ENCODE measurements at places on chromosomes 2 and 18.

DNA sequence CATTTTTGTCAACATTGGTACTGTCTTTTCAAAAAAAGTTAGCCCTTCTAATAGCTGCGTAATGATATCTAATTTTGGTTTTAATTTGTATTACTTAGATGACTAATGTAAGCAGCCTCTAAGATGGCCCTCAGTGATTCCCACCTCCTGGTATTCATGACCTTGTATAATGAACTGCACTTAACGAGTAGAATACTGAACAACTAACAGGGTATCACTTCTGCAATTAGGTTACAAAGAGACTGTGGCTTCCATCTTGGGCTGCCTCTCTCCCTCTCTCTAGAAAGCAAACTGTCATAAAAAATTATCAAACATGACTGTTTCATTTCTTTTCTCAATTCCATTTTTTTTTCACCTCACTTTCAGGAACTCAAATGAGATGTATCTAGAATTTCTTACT is 120.9 kb downstream of the RNF152 start:
- no peak for DNase-seq

- no peak for DNase-seq
Observed at GRCh38 chr2:40037303-40037702, 258.2 kb upstream of the THUMPD2 start.

- DNase-seq = no peak
Observed at GRCh38 chr18:79597831-79598632, 81.6 kb upstream of the CTDP1 start.

DNA sequence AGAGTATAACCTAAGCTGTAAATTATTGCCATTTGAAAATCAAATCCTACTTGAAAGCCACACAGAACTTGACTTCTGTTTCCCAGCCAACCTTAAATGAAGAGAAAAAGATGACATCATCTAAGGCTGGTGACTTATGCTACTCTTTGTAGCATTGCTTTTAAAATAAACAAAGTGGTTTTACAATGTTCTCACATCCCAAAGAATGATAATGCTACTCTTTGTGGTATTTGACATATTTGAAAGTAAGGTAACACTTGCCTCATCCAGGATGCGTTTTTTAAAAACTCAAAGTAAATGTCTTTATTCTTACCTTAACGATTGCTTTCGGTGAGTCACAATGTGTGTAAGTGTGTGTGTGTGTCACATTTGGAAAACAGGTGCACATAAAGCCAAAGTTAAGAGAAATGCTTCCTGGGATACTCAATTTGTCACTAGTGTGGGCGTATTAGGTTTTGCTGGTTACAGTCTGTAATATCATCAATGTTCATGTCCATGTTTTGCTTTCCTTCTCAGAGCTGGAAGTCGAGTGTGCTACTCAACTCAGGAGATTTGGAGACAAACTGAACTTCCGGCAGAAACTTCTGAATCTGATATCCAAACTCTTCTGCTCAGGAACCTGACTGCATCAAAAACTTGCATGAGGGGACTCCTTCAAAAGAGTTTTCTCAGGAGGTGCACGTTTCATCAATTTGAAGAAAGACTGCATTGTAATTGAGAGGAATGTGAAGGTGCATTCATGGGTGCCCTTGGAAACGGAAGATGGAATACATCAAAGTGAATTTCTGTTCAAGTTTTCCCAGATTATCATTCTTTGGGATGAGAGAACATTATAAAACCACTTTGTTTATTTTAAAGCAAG is 2.6 kb downstream of the PMAIP1 start:
- no peak for DNase-seq

DNA sequence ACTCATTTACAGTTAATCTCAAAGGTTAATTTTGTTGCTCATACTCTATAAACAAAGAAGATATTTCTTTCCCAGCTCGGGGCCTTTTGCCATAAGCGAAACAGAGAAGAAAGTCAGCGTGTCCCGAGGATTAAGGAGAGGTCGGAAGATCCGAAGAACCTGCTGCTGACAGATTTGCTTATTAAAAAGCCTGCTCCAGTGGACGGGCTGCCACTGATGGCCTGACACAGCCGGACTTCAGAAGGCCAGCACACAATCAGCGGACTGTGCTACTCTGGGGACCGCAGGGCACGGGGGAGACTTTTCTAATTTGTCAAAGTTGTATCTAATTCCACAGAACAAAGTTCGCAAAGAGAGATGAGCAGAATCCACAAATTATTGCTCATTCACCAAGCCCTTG is 315.4 kb downstream of the ETAA1 start:
- no peak for DNase-seq

DNA sequence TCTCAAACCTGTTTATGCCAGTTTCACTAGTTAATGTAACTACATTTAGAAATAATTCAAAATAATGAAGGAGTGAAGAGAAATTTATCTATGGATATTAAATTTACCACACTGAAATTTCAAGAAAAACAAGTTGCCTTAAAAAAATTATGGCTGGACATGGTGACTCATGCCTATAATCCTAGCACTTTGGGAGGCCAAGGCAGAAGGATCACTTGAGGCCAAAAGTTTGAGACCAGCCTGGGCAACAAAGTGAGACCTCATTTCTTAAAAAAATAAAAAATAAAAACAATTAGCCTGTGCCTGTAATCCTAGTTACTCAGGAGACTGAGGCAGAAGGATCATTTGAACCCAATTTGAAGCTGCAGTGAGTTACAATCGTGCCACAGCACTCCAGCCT is 29.9 kb downstream of the HDLBP start:
- DNase-seq = no peak

GRCh38 chr2:233831861-233832260 is 22.5 kb downstream of the HJURP start:
- no peak for DNase-seq

- DNase-seq = no peak
Observed at GRCh38 chr2:40101131-40101575, 322.1 kb upstream of the THUMPD2 start.

DNA sequence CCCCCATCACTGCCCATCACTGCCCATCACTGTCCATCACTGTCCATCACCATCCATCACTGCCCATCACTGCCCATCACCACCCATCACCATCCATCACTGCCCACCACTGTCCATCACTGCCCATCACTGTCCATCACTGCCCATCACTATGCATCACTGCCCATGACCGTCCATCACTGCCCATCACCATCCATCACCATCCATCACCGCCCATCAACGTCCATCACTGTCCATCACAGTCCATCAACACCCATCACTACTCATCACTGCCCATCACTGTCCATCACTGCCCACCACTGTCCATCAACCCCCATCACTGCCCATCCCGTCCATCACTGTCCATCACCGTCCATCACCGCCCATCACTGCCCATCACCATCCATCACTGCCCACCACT is 57.8 kb upstream of the OTOS start:
- DNase-seq = no peak

DNA sequence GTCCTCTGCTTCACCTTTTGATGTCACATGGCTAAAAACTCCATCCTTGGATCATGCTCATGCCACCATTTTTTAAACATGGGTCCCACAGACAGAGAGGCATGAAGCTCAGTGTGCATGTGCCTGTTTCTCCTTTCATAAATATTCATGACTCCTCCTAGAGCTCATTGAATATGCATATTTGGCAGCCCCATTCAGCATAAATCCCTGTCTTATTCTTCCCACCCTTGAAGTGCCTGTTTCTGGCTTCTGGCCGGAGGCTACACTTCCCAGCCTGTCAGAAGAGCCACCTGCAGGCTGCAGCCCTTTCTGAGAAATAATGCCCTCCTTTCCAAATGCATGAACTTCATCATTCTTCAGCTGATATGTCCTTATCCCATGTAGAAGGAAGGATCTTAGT is 109.7 kb downstream of the LDLRAD4 start:
- no peak for DNase-seq

- no peak for DNase-seq
Observed at GRCh38 chr18:12422936-12423335, 15.2 kb downstream of the PRELID3A start.

DNA sequence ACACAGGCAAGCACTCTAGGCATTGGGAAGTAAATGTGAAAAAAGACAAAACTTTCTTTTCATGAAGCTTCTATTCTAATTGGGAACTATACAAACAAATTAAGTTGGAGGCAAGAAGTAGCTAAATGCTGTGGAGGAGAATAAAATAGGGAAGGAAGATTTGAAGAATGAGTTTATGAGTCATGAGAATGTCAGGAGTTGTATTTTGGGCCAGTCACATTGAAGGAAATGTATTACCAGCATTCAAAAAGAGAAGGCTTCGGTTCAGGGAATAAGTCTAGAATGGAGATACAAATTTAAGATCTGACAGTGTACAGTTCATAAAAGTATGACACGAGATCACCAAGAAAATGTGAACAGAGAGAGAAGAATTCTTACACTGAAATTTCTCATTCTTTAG is 666.5 kb downstream of the ADCYAP1 start:
- no peak for DNase-seq

DNA sequence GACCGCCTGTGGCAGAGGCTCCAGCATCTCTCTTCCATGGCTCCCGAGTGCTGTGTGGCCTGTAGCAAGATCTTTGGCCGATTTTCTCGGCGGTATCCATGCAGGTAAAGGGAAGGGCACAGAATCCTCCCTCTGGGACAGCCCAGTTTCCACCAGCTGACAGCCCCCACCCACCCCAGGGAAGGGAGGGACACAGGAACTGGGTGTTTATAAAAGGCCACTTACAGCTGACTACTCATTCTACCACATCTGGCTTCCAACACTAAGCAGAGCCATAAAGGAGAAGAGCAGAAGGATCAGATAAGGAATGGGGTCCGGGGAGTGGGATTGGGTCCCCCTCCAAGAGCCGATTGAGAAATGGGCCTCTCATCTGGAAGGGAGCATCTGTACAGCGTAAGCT is 20.2 kb downstream of the RUFY4 start:
- no peak for DNase-seq

GRCh38 chr2:170313992-170314348 is 136.0 kb downstream of the MYO3B start:
- DNase-seq = no peak

DNA sequence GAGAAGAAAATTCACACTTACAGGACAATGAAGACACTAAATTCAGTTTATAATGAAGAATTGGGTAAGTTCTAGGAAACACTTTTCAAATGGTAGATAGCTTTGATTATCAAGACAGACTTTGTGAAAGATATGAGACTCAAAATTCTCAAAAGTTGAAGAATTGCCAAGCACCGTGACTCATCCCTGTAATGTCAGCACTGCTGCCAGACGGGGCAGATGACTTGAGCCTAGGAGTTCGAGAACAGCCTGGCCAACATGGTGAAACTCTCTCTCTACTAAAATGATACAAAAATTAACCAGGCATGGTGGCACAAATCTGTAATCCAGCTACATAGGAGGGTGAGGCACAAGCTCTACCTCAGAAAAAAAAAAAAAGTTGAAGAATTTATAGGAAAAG is 1820.1 kb upstream of the LRRTM1 start:
- no peak for DNase-seq

- no peak for DNase-seq
Observed at GRCh38 chr18:42086288-42086687, 131.3 kb downstream of the PIK3C3 start.

- no peak for DNase-seq
Observed at GRCh38 chr2:133956434-133956935, 297.4 kb upstream of the MGAT5 start.
